Brain pericyte (primary cell): ENCODE measurements at places on chromosomes 4 and X.
A peak's percentile ranks its signal among the peaks of the same experiment; 100 is the strongest.

GRCh38 chrX:133068461-133068860, 28.4 kb downstream of the USP26 start:
- DNase-seq = no peak

DNA sequence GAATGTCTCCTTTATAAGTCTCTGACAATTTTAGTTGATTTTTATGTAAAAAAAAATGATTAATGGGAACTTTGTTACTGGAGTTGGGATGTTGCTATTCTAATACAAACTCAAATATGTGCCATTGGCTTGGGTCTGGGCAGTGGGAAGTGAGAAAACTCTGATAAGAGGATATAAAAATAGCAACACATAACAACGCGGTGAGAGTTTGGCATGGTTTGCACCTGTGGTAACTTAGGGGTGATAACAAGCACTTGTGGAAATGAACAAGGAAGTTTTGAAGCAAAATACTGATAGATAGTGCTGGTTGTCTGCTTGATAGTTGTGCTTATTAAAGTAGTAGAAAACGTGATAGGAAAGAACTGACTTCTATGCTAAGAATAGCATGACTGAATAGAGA, 743.3 kb upstream of the AGA start:
- no peak for DNase-seq

DNA sequence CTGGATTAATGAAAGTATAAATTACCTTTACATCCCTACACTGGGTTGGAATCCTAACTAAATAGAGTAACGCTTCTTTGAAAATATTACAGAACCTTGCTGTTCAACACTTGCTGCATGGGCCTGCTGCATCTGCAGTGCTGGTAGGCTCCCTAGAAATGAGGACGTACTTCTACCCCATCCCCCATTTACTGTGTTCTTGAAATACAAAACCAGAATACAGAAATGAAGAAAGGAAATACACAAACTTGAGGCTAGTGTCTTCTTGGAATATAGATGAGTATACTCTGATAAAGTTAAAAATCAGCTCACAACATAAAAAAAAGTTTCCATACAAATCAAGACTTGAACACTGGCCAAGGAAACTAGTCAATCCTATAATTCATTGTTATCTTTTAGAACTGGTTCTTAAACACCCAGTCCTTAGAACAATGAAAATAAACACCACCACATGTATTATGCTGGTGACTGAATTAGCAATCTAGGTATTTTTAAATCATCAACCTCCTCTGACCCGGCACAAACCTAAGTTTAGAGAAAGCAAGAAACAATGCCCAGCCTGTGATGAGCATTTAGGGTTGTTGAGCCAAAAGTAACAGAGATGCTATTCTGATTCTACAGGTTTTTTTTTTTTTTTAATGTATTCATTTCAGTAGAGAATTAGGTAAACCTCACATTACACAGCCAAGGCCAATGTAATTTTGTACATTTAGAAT, 49.7 kb downstream of the ATP8A1 start:
- no peak for DNase-seq

- DNase-seq = peak; percentile 61
Measured at GRCh38 chrX:54358424-54359211, 772 bp upstream of the WNK3 start.
